ENCODE measurements at places on chromosomes 16 and 17. TPM values are rescaled to one million over a fixed set of nuclear protein-coding genes. Genes with fewer than 3 reads are reported as not detected.

DNA sequence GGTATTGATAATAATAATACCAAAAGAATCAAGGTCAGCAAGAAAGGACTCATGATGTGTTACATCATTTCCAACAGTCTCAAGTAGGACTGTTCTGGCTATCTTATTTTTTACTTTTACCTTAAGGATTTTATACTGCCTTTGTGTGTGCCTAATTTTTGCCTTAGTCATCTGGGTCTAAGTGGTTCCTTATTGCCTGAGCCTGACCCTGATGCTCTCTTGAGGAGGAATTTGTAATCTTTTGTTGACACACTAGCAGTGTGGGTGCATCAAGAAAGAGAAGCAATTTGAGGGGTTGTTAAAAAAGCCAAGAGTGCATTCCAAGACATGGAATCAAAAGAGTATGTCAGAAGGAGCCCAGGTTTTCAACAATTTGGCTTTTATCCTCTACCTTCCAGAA is 59.3 kb downstream of the TMEM100 start:
- no peak for DNase-seq

- DNase-seq = no peak
These were observed 44.9 kb upstream of the METRNL start for GRCh38 chr17:83034525-83034924.

- no peak for DNase-seq
These were observed 401 bp downstream of the NXN start for GRCh38 chr17:979212-979538.

GRCh38 chr17:70375406-70375805 is 206.1 kb downstream of the KCNJ2 start:
- no peak for DNase-seq

Gene TM4SF5
- total RNA-seq = not detected

DNA sequence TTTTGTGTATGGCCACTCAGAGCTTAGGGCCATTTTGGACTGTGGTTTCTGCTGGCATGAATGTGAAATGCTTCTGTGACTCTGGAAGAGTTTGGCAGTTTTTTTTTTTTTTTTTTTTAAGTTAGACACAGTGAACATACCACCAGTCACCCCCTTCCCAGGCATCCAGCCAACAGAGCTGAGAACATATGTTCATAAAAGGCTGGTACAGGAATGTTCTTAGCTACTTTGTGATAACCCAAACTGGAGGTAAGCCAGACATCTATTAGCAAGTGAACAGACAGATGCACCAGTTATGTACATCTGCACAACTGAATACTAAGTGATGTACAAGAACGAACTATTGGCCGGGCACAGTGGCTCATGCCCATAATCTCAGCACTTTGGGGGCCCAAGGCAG is 92.7 kb downstream of the ABCC1 start:
- no peak for DNase-seq

Gene C17orf50
- 0.90 TPM for total RNA-seq
